Effector memory CD8-positive, alpha-beta T cell (primary cell): ENCODE measurements at places on chromosomes 5 and 9.

DNA sequence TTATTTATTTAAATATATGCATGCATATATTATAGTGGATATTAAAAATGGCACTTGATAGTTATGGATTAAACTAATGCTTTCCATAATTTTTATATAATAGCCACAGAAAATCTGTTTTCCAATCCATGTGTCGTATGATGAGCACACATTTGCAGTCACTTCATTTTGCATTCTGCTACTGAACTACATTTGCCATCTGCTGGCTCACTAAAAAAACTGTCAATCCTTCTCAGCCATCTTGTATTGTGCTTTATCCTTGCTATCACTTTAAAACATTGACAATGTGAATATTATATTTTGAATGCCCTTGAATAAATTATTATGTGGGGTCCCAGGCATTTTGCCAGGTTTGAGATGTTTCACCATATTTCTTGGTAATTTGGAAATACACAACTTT is 586.6 kb downstream of the DNAH5 start:
- H3K27ac ChIP-seq, result no peak overlapping the region
- H3K4me3 ChIP-seq, result no peak overlapping the region
- no peaks in the 10 kb centered on the region for H3K4me1 ChIP-seq
- H3K36me3 ChIP-seq, result no peaks in the 10 kb centered on the region
- H3K27me3 ChIP-seq, result no peaks in the 10 kb centered on the region

- no peaks in the 10 kb centered on the region for H3K36me3 ChIP-seq
- no peaks in the 10 kb centered on the region for H3K27me3 ChIP-seq
- H3K27ac ChIP-seq, result no peak overlapping the region
These were observed 51.2 kb upstream of the JAK2 start for GRCh38 chr9:4933861-4934260.

DNA sequence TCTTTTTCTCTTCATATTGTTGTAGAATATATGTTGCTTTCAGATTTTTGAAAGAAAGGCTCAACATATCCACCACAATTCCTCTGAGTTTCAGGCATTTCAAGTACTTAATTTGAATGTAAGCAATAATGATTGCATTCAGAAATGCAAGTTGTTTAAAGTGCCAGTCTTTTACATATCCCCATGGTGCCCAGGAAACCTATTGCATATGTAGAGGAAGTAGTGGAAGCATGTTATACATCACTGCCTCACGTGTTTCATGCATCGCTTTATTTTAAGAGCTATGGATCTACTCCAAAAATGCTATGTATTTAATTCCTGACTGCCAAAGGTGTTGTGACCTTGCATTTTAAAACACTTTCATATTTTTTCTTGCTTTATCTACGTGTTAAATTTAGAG is 28.1 kb downstream of the CPEB4 start:
- no peak for DNase-seq
- no peaks in the 10 kb centered on the region for H3K4me1 ChIP-seq
- no peaks in the 10 kb centered on the region for H3K27me3 ChIP-seq

DNA sequence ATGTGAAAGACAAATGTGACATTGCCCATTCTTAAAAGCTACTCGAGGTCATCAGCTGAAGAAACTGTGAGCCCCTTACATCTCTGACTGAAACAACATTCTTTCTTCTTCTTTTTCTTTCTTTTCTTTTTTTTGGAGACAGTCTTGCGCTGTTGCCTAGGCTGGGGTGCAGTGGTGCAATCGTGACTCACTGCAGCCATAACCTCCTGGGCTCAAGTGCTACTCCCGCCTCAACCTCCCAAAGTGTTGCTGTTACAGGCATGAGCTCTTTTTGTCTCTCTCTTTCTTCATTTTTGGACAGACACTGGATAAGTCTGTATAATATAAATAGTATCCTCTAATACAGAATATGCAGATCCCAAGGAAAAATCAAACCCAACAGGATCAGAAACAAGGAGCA is 263.7 kb upstream of the KLF9 start:
- no peak overlapping the region for H3K27ac ChIP-seq
- H3K36me3 ChIP-seq, result peaks cover 3% of the 10 kb centered on the region
- no peak for DNase-seq
- H3K27me3 ChIP-seq, result peaks cover 2% of the 10 kb centered on the region

GRCh38 chr9:36940881-36941280 is 93.2 kb downstream of the PAX5 start:
- no peaks in the 10 kb centered on the region for H3K36me3 ChIP-seq
- no peaks in the 10 kb centered on the region for H3K4me1 ChIP-seq
- H3K27ac ChIP-seq, result no peak overlapping the region
- peaks cover 41% of the 10 kb centered on the region for H3K27me3 ChIP-seq
- DNase-seq, result no peak
- H3K4me3 ChIP-seq, result no peak overlapping the region

DNA sequence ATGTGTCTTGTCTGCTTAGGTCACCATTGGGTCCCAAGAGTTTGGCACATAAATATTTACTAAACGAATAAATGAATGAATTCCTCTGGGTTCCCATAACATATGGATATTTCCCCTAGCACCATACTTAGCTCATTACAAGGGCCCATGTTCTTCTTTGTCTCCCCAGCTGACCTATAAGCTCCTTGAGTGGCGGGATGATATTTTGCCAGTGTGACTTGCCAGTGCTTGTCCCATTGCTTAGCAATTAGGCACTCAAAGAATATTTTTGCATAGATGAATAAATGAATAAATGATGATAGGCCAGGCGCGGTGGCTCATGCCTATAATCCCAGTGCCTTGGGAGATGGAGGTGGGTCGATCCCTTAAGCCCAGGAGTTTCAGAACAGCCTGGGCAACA is 16.9 kb upstream of the CTNNA1 start:
- H3K4me3 ChIP-seq, result no peak overlapping the region
- no peak overlapping the region for H3K27ac ChIP-seq
- H3K36me3 ChIP-seq, result no peaks in the 10 kb centered on the region

GRCh38 chr5:166338801-166339200 is 1952.6 kb upstream of the WWC1 start:
- no peak overlapping the region for H3K4me3 ChIP-seq
- H3K36me3 ChIP-seq, result no peaks in the 10 kb centered on the region
- no peaks in the 10 kb centered on the region for H3K27me3 ChIP-seq
- DNase-seq, result no peak

- H3K36me3 ChIP-seq, result no peaks in the 10 kb centered on the region
- H3K27ac ChIP-seq, result no peak overlapping the region
- no peaks in the 10 kb centered on the region for H3K27me3 ChIP-seq
These were observed 185.6 kb downstream of the SNX18 start for GRCh38 chr5:54703133-54703532.

- H3K27ac ChIP-seq, result no peak overlapping the region
- H3K4me3 ChIP-seq, result no peak overlapping the region
- no peaks in the 10 kb centered on the region for H3K4me1 ChIP-seq
- no peaks in the 10 kb centered on the region for H3K36me3 ChIP-seq
- H3K27me3 ChIP-seq, result no peaks in the 10 kb centered on the region
- DNase-seq, result no peak
These were observed 47.4 kb upstream of the TNFSF15 start for GRCh38 chr9:114853071-114853855.

DNA sequence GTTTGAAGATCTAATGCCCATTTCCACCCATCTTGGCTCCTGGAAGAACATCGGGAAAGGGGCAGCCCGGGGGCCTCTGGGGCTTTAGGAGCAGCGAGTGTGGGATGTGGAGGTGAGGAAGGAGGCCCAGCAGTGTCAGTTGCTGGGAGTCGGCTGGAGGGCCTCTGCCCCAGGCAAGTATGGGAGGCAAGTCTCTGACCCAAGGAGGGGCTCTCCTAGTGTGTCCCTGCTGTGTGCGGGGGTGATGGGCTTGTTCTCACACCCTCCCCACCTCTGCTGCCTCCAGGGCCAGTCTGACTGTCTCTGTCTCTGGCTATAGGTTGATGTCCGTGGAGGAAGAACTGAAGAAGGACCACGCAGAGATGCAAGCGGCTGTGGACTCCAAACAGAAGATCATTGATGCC is 129.7 kb downstream of the DAB2IP start:
- H3K36me3 ChIP-seq, result peaks cover 3% of the 10 kb centered on the region
- DNase-seq, result no peak
- no peak overlapping the region for H3K27ac ChIP-seq
- peaks cover 3% of the 10 kb centered on the region for H3K27me3 ChIP-seq
- H3K4me1 ChIP-seq, result peaks cover 4% of the 10 kb centered on the region
